Fibroblast of lung (primary cell): ENCODE measurements at places on chromosomes 2 and 18. TPM values are rescaled to one million over a fixed set of nuclear protein-coding genes. Genes with fewer than 3 reads are reported as not detected.
A peak's percentile ranks its signal among the peaks of the same experiment; 100 is the strongest.

Gene FTCDNL1
- 2.3 and 3.6 TPM in 2 replicates for total RNA-seq

Gene CD8A
- total RNA-seq: not detected in 2 replicates

Gene SNED1
- 39.5 and 53.2 TPM in 2 replicates for total RNA-seq

Gene ANKRD30B
- under 0.01 and 0.33 TPM in 2 replicates for total RNA-seq

Gene HOXD8
- not detected in 2 replicates for total RNA-seq

Gene PLEK
- not detected in 2 replicates for total RNA-seq

Gene TMEM37
- total RNA-seq: 0.99 and 2.6 TPM in 2 replicates

Gene PLCL1
- 0.83 and 1.3 TPM in 2 replicates for total RNA-seq

Gene RBMS1
- 76.8 and 77.3 TPM in 2 replicates for total RNA-seq

Gene GBX2
- total RNA-seq: not detected in 2 replicates

Gene SLC38A11
- 0.26 and 0.50 TPM in 2 replicates for total RNA-seq

Gene IL1RL1
- total RNA-seq: 0.50 and 4.6 TPM in 2 replicates

DNA sequence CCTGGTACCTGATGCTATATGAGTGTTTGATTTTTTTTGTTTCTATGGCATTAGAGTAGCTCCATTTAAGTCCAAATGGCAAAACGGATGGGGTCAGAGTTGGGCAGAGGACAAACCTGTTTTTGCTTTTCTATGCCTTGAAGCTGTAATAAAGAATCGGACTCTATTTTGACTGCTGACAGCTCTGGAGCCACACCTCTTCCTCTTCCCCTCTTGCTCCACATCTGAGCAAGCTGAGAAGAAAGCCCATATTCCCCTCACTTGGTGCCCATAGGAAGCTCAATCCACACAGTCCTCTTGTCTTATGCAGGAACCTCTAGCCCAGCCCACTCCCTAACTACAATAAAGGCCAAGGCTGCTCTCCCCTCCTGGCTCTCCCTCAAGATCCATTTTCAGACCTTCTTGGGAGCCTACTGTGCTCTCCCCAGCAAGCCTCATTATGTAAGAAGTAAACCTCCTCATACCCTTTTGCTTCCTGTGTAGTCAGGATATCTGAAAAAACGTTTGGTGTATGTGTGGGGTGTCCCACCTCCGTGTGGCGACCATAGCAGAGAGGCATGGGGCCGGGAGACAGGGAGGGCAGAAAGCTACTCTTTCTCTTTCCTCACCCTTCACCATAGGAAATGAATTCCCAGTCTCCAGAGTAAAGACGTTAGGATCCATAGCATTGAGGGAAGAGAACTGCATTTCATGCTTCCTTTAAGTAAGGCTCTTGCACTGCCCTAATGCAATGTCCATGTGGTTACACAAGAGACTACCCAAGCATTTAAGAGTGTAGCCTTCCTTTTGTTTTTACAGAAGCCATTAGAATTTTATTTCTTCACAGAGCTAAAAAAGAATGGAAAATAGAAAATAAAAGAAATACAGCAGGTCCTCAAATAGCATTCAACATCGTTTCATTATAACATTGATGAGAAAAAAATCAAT, 41.9 kb upstream of the RAPGEF4 start:
- no peaks in the 10 kb centered on the region for H3K36me3 ChIP-seq
- no peak for DNase-seq
- peaks cover 28% of the 10 kb centered on the region for H3K4me1 ChIP-seq
- H3K4me3 ChIP-seq: no peak overlapping the region

- H3K4me3 ChIP-seq: no peak overlapping the region
- H3K27me3 ChIP-seq: no peaks in the 10 kb centered on the region
- H3K36me3 ChIP-seq: no peaks in the 10 kb centered on the region
- no peaks in the 10 kb centered on the region for H3K4me1 ChIP-seq
- DNase-seq: no peak
Observed at GRCh38 chr2:138676619-138677021, 103.6 kb downstream of the NXPH2 start.

DNA sequence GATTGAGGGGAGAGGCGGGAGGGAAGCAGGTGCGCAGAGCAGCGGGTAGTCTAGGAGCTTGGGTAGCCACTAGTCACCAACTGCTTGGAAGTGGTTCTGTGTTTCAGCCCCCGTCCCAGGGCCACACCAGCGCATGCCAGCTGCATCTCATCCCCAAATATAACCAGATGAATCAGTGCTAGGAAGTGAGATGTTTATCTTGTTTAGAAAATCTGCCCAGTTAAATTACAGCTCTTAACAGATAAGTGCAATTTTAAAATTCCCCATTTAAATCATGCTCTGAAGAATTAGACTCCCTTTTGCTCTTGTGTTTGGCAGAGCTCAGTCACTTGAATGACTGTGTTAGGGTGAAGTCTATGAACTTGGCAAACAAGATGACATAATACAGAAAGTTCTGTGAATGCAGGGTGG, 193.8 kb downstream of the SEPTIN10 start:
- DNase-seq: peak; percentile 56
- no peak overlapping the region for H3K27ac ChIP-seq
- peaks cover 5% of the 10 kb centered on the region for H3K36me3 ChIP-seq
- H3K27me3 ChIP-seq: no peaks in the 10 kb centered on the region

DNA sequence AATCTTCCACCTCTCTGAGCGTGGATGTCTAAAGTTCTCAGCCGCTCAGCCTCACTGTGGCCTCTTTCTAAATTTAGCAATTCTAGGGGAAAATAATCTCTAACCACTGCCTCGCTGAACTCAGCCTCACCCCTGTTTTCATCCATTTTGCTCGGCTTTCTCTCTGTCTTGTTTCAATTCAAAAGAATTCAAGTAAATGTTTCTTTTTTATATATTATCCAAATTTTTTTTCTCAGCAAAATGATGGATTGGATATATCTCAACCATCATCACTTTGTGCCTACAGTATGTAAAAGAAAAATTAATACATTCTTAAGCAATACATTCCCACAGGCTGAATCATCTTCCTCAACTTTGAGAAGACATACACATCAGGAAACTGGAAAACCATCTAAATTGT, 24.0 kb upstream of the GALNT5 start:
- peaks cover 16% of the 10 kb centered on the region for H3K4me1 ChIP-seq
- H3K27ac ChIP-seq: peak overlapping the region; percentile 20
- H3K27me3 ChIP-seq: no peaks in the 10 kb centered on the region
- no peak overlapping the region for H3K4me3 ChIP-seq

GRCh38 chr2:118965737-118966136, 23.7 kb downstream of the MARCO start:
- no peak overlapping the region for H3K4me3 ChIP-seq
- H3K4me1 ChIP-seq: no peaks in the 10 kb centered on the region
- no peak for DNase-seq

- H3K27ac ChIP-seq: no peak overlapping the region
- no peaks in the 10 kb centered on the region for H3K4me1 ChIP-seq
- peak; percentile 76 for DNase-seq
- H3K27me3 ChIP-seq: no peaks in the 10 kb centered on the region
- no peak overlapping the region for H3K4me3 ChIP-seq
Observed at GRCh38 chr2:8125741-8126711, 555.8 kb upstream of the ID2 start.

DNA sequence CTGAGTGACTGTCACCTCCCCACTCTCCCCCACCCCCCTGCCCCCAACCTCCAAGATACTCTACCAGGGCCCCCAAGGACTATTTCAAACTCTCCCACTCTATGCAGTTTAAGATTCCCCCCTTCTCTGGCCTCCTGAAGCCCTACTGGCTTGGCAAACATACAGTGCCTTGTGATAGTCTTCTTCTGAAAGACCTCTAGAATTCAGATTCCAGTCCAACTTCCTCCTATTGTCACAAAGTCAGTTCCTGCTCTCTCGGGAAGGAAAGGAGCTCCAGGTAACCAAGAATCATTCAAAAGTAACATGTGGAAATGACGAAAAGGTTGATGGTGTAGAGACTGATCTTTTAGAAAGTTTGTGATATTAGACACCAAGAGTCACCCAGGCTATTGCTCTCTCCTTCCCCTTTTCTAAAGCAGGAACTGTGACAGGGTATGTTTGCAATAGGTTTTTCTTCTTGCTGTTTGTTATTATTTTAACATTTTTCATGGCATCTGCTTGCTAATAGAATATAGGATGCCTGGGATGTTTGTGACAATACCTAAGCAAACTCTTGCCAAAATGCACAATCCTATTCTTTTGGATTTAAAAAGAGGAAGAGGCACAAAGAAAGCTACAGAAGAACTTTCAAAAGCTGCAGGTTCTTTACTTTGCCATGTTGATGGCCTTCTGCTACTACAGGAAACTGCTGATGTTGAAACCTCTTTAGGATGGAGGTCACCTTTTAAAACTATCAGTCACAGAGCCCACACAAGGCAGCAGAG, 93.5 kb upstream of the MGAT4A start:
- no peaks in the 10 kb centered on the region for H3K4me1 ChIP-seq
- H3K27me3 ChIP-seq: peaks cover 12% of the 10 kb centered on the region
- no peak overlapping the region for H3K27ac ChIP-seq
- H3K4me3 ChIP-seq: no peak overlapping the region
- DNase-seq: no peak

GRCh38 chr2:240212425-240213225, 72.2 kb upstream of the OTOS start:
- H3K4me3 ChIP-seq: no peak overlapping the region
- no peaks in the 10 kb centered on the region for H3K36me3 ChIP-seq
- H3K4me1 ChIP-seq: no peaks in the 10 kb centered on the region
- no peak for DNase-seq

DNA sequence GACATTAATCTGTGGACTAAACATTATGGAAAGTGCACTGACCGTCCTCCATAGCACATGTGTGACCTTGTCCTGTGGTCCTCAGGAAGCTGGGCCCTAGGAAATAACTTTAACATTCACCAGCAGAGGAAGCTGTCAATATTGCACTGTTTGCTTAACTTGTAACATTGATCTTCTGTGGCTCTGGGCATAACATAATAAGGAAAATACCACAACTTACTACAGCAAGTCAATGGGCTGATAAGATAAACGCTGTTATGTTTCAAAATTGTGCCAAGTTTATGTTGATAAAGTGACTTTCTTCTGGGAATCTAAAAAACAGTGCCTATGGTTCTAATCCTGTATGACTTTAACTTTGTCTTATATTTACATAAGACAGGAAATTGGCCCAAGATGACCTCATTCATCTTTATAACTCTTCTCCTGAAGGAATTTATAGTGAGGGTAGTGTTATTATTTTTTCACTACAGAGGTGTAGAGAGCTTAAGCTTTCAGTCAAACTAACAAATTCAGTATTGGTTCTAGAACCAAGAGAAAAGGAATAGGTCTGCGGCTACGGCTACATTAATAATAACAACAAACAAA, 113.7 kb upstream of the MAP4K3 start:
- no peak overlapping the region for H3K27ac ChIP-seq
- no peaks in the 10 kb centered on the region for H3K36me3 ChIP-seq
- H3K27me3 ChIP-seq: no peaks in the 10 kb centered on the region
- no peaks in the 10 kb centered on the region for H3K4me1 ChIP-seq
- no peak for DNase-seq

DNA sequence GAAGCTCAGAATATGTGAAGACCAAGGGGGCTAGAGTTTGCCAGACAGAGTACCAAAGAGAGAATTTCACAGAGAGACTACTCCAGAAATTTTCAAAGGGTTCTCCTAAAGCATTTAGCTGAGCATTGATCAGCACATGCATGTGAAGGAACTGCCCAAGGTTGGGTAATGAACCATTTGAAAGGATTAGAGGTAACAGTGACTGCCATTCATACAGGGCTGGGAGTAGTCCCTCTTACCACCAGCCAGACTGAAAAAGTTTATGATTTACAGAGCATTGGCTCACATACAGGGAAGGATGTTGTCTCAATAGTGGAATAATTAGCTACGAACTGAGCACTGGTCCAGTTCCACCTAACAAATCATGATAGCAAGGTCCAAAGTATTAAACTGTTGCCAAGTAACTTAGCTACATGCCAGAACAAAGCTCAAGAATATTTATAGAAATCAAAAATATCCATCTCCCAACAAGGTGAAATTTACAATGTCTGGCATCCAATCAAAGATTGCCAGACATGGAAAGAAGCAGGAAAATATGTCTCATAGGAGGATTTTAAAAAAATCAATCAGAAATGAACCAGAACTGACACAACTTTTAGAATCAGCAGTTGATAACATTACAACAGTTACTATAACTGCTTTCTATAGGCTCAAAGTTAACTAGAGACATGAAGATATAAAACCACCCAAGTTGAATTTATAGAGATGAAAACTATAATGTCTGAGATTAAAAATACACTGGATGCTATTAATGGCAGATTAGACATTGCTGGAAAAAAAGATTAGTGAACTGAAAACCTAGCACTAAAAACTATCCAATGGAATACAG, 25.7 kb upstream of the RNF103 start:
- no peak overlapping the region for H3K4me3 ChIP-seq
- no peaks in the 10 kb centered on the region for H3K4me1 ChIP-seq
- DNase-seq: no peak
- H3K27ac ChIP-seq: no peak overlapping the region
- no peaks in the 10 kb centered on the region for H3K27me3 ChIP-seq
